ENCODE measurements at places on chromosomes 11 and 22. TPM values are rescaled to one million over a fixed set of nuclear protein-coding genes. Genes with fewer than 3 reads are reported as not detected.
A peak's percentile ranks its signal among the peaks of the same experiment; 100 is the strongest.

PGGHG gene
- total RNA-seq, result 11.5 TPM

GRCh38 chr11:35236667-35237003 lies 97.7 kb downstream of the CD44 start:
- H3K4me3 ChIP-seq, result peak overlapping the region; percentile 33
- peak; percentile 66 for DNase-seq
- peaks cover 22% of the 10 kb centered on the region for H3K27me3 ChIP-seq
- peaks cover 75% of the 10 kb centered on the region for H3K4me1 ChIP-seq
- peaks cover 26% of the 10 kb centered on the region for H3K36me3 ChIP-seq

DNA sequence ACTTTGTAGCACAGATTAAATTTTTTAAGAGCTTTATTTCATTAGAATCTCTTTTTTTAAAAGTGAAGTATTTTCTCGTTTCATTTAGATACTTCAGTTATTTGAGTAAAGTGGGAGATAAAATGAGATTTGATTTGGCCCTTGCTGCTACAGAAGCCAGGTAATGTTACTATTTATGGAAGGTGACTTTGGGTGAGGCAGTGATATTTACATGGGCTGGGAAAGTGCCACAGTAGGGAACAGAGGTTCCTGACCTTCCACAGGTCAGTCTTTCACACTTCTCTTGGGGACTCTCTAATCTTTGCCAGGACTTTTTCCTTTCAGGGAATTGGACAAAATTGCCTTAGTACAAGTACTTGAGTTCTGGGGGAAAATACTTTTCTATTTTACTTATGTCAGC lies 20.4 kb downstream of the CTR9 start:
- H3K36me3 ChIP-seq, result peaks cover 63% of the 10 kb centered on the region
- no peak overlapping the region for H3K4me3 ChIP-seq
- DNase-seq, result no peak
- no peaks in the 10 kb centered on the region for H3K27me3 ChIP-seq
- peaks cover 18% of the 10 kb centered on the region for H3K4me1 ChIP-seq

GRCh38 chr22:32576553-32577253 lies 102.1 kb downstream of the FBXO7 start:
- no peak overlapping the region for H3K27ac ChIP-seq
- H3K36me3 ChIP-seq, result no peaks in the 10 kb centered on the region
- H3K27me3 ChIP-seq, result peaks cover 24% of the 10 kb centered on the region
- DNase-seq, result no peak

DNA sequence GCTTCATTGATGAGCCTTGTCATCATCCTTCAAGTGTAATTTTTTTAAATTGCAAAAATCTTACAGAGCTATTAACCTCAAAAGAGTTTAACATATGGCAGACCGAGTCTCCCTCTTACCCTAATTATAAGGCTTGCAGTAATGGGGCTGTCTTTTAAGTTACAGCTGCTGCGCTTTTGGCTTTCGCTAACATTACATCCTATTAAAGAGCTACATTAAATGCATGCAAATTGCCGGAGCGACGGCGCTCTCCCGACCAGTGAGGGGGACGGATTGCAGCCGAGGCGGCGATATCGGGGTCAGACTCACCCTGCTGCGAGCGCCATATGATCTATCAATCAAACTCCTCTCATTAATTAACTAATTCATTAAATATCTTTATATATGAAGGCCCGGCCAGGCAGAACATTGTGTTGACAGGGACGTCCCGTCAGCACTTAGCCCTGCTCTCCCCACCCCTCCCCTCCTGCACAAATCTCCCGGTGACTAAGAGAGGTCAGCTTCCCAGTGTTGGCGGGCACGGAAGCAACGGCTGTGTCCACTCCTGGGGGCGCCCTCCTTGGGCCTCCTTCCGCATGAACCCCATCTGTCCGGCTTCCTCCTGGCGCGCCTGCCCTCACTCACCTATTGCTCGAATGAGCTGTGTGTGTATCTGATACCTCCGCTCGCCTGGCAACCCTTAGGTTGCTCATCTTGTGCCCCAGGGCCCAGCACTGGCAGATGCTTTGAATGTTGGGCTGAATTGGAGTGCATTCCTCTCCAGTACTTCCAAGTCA lies 156.0 kb upstream of the CADM1 start:
- H3K27ac ChIP-seq, result no peak overlapping the region
- no peaks in the 10 kb centered on the region for H3K27me3 ChIP-seq
- no peaks in the 10 kb centered on the region for H3K4me1 ChIP-seq

MMP12 gene
- 0.97 TPM for total RNA-seq

DNA sequence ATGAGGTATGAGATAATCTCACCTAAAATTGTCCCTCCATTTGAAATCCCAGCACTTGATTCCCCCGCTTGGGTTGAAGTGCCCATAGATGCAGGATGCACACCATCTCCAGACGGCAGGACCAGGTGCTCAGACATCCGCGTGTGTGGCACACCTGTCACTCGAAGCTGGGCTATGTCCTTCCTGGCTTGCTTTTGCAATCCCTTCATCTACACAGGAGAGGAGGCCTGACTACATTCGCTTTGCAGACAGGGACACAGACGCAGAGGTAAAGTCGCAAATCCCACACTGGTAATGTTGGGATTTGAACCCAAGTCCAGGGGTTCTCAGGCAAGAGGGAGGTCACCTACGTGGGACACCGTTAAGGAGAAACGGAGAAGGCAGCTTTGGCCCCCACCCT lies 7.2 kb upstream of the CYTH4 start:
- DNase-seq, result no peak
- H3K36me3 ChIP-seq, result no peaks in the 10 kb centered on the region
- no peaks in the 10 kb centered on the region for H3K27me3 ChIP-seq
- H3K4me1 ChIP-seq, result peaks cover 42% of the 10 kb centered on the region
- no peak overlapping the region for H3K27ac ChIP-seq

GRCh38 chr22:30294066-30294465 lies 4.8 kb upstream of the CASTOR1 start:
- peaks cover 14% of the 10 kb centered on the region for H3K36me3 ChIP-seq
- peak overlapping the region; percentile 45 for H3K27ac ChIP-seq
- H3K4me1 ChIP-seq, result peaks cover 20% of the 10 kb centered on the region
- peaks cover 4% of the 10 kb centered on the region for H3K27me3 ChIP-seq

WNT11 gene
- not detected for total RNA-seq

- no peak overlapping the region for H3K27ac ChIP-seq
- 0 out of 2 replicates have a peak, but pooled peaks cover 5% of the 10 kb centered on the region for H3K36me3 ChIP-seq
- peaks cover 10% of the 10 kb centered on the region for H3K4me1 ChIP-seq
- H3K27me3 ChIP-seq, result peaks cover 57% of the 10 kb centered on the region
- H3K4me3 ChIP-seq, result no peak overlapping the region
Measured at GRCh38 chr11:61609980-61610366, 29.1 kb upstream of the SYT7 start.

- H3K36me3 ChIP-seq, result no peaks in the 10 kb centered on the region
- DNase-seq, result peak; percentile 11
- peaks cover 14% of the 10 kb centered on the region for H3K27me3 ChIP-seq
- H3K4me1 ChIP-seq, result no peaks in the 10 kb centered on the region
- no peak overlapping the region for H3K4me3 ChIP-seq
Measured at GRCh38 chr22:22745225-22746060, 101.0 kb downstream of the GGTLC2 start.

SPTBN2 gene
- 0.33 TPM for total RNA-seq

DNA sequence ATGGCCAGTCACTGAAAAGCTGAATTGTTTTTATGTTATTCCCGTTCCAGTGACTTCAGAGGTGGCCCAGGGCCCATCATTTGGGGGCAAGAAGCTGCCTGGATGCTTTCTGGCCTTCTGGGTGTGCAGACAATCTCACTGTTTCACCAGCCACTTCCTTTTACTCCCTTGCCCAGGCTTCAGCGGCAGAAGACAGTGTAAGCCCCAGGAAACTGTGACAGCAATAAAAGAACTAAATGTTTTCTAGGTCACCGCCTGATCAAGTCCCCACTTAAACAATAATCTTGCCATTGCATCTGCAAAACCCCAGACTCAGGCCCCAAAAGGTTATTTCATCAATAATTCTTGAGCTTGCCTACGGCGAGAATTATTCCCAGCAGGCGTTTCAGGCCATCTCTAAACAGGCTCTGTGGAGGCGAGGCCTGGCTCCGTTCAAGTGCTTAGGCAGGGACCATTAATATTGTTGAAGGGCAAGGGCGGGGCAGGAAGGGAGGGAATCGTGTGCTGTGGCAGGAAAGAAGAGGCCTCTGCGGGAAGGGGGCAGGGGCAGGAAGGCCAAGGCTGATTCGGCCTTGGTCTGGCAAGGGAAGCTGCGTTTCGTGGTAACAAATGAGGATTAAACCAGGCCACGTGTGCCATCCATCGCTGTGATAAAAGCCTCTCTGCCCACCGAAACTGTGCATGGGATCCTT lies 252.3 kb downstream of the KIRREL3 start:
- H3K4me1 ChIP-seq, result peaks cover 27% of the 10 kb centered on the region
- H3K27me3 ChIP-seq, result peaks cover 2% of the 10 kb centered on the region
- H3K36me3 ChIP-seq, result peaks cover 37% of the 10 kb centered on the region
- H3K27ac ChIP-seq, result no peak overlapping the region

DNA sequence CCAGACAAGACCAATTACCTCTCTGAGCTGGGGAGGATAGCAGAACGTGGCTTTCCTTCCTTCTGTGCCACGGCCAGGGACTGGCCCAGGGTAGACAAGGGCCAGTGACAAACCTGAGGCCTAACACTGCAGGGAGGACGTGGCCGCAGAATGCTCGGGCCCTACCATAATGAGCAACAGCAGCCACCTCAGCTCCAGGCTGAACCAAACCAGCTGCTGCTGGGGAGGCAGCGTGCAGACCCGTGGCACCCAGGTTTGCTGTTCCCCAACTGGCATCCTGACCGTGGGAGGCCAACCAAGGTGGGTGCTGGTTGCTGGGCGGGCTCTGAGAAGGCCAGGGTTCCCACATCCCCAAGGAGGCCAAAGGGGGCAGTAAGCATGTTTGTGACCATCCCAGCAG lies 83.0 kb downstream of the MORC2 start:
- no peaks in the 10 kb centered on the region for H3K36me3 ChIP-seq
- no peak overlapping the region for H3K27ac ChIP-seq
- peaks cover 13% of the 10 kb centered on the region for H3K27me3 ChIP-seq
- H3K4me1 ChIP-seq, result no peaks in the 10 kb centered on the region
- H3K4me3 ChIP-seq, result no peak overlapping the region

MMP27 gene
- total RNA-seq, result not detected

FJX1 gene
- total RNA-seq, result 47.4 TPM

DNA sequence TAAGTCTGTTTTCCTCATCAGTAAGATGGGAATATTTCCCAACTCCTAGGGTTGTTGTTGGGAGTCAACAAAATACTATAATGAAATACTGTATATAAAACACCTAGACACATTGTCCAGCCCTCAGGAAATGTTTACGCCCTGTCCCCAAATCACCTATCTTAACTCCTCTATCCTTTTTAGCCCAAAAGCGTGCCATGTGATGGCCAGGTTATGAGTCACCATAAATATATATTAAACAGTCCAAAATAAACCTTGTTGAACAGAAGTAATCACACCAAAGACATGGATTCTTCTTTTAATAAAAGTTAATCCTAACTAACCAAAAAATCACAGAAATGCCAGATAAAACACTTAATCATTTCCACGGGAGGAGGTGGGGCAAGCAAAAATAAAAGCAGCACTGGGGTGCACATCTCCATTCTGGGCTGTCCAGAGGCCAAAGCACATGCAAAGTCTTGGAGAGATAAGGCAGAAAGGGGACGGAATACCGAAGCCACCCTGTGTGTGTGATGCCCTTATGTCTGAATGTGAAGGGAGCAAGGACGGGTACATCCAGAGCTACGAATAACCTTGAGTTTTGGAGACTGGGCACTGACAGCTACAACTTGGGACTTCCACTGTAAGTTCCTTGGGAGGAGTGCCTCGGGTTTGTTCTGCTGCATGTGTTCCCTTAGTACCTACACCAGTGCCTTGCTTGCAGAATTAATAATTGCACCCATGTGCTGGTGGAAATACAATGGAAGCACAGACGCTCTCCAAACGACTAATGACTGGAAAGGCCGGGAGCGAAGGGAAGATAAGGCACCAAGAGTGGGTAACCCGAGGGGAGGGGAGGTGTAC lies 1.1 kb downstream of the OSBP start:
- DNase-seq, result no peak
- H3K36me3 ChIP-seq, result peaks cover 26% of the 10 kb centered on the region
- H3K27ac ChIP-seq, result peak overlapping the region; percentile 85

DNA sequence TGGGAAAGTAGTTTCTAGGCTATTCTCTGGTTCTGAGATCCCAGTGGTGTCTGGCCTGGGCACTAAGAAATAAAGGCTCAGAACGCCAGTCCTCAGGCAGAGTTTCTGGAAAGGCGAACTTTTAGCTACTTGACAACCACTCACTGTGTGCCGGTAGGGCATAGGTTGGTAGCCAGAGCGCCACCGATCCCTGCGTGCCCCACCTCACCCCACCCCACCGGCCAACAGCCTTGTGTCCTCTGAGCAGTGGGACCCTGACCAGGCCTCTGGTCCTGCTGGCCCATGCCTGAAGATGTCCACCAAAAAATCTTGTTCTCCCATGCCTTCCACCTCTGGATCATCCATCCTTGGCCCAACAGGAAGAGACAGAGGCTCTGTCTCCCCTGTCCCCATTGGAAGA lies 118.0 kb downstream of the FEZ1 start:
- H3K36me3 ChIP-seq, result no peaks in the 10 kb centered on the region
- H3K4me3 ChIP-seq, result no peak overlapping the region
- peaks cover 45% of the 10 kb centered on the region for H3K27me3 ChIP-seq
- H3K27ac ChIP-seq, result no peak overlapping the region
- H3K4me1 ChIP-seq, result no peaks in the 10 kb centered on the region

CCDC15 gene
- total RNA-seq, result 2.3 TPM

DNA sequence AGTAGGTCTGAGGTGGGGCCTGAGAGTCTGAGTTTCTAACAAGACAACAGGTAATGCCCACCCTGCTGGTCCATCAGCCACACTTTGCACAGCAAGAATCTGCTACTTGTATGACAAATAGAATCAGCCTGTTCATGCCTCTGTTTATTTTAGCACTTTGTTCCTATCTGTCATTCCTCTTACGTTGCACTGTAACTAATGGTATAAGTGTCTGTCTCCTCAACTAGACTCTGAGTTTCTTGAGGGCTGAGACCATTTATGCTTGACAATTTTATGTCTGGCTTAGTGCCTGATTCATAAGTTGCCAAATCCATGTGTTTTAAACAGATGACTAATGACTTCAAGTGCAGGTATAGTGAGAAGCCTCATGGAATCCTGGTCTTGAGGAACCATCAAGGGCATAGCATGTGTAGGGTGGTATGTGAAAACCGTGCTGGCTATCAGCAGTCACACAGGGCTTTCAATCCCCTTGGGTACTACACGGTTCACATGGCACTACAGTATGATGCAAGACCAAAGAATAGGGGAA lies 209.7 kb downstream of the C11orf91 start:
- no peak overlapping the region for H3K4me3 ChIP-seq
- H3K4me1 ChIP-seq, result peaks cover 50% of the 10 kb centered on the region
- H3K36me3 ChIP-seq, result peaks cover 11% of the 10 kb centered on the region
- DNase-seq, result no peak

Data from HFFc6 (cell line).